AG09319 (cell line): ENCODE measurements at places on chromosomes 2 and 18.
A peak's percentile ranks its signal among the peaks of the same experiment; 100 is the strongest.

GRCh38 chr2:142586693-142587580 is 290.5 kb upstream of the KYNU start:
- DNase-seq, result no peak

- DNase-seq, result peak; percentile 39
Observed at GRCh38 chr2:111071600-111072171, 49.0 kb upstream of the BCL2L11 start.

GRCh38 chr2:66915237-66915636 is 480.3 kb downstream of the MEIS1 start:
- no peak for DNase-seq

DNA sequence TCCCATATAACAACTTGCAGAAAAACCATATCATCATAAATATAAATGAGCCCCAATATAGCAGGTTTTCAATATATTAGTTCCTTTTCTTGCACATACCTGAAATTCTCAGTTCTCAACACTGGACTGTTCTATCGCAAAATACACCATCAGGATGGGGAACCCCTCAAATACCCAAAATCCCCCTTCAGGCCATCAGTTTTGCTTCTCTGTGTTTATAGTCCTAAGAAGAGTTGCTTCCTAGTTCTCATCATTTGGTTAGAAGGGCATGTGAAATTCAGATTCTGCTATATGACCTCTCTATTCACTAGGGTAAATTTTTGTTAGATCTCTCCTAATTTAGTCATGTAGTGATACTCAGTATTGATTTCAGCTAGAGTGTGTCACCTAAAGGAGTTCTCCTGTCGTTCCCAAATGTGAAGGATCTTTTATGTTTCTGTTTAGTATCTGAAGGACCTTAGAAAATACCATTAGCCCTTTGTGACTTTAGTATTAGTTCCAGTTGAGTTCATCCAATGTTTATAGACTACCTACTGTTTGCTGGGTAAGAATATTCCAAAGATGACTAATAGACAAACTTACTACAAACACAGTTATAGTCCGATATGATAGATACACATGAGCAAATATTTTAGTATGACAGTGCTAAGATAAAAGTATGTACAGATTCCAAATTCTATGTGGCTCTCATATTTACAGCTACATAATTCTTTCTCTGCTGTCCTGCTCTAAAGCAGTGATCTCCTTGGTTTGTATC is 115.8 kb downstream of the TTC27 start:
- no peak for DNase-seq

DNA sequence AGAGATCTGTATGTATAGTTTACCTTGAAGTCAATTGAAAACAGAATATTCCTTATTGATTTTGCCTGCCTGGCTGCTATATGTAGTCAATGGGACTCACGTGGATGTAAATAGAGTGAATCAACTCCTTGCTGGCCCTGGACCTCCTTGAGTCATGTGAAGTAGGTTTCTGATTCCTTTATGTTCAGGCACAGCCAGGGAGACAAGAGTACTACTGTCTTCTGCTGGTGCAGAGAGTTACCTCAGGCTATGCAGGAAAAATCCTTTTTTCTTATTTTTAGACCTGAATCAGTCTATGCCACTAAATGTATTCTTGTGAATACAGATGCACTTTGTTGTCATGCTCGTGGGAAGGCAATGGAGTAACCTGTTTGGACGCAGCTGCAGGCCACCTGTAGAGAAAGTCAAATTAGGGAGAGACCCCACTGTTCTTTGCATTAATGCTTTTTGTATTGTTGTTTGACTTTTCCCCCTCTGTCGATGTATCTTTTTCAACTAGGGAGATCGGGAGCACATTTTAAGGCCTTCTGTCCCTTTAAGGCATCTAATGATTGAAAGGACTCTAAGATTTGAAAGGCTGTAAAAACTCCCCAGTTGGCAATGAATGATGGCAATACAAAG is 473.9 kb downstream of the ARHGAP15 start:
- DNase-seq, result no peak
